Activated naive CD8-positive, alpha-beta T cell treated with anti-CD3 and anti-CD28 coated beads, Interleukin-2, amount 10 ng/mL, durations not matched to agents 7 days and 5 days (primary cell): ENCODE measurements at places on chromosomes 16 and 17.

DNA sequence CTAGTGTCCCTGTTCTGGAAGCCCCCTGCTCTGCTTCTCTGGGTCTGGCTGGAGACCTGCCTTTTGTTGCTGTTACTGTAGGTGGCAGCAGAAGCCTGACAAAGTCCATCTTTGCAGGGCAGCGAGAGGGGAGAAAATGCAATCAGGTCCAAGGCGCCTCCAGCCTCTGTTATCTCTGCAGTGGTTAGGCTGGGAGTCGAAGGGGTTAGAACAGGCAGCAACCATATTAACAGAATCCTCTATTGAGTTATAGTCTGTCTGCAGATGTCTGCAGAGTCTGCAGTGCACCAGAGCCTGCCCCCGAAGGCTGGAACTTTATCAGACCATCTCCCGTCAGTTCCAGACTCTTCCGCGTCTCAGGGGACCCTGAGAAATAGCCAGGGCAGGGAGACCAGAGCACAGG lies 404.9 kb upstream of the EEF2KMT start:
- no peak for DNase-seq

DNA sequence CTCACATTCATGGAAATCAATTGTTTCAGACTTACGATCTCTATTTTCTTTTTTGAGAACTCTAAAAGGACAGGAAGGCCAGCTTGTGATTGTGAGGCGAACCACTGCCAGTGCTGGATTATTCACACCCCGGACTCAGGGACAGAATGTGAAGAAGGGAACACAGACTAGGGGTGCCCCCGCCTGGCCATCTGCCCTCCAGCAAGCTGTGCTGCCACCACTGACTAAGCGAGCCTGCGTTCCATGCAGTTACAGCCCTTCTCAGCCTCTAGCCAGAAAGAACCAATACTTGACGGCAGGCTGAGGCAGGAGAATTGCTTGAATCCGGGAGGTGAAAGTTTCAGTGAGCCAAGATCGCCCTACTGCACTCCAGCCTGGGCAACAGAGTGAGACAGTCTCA lies 2.8 kb downstream of the HAGH start:
- DNase-seq, result no peak

DNA sequence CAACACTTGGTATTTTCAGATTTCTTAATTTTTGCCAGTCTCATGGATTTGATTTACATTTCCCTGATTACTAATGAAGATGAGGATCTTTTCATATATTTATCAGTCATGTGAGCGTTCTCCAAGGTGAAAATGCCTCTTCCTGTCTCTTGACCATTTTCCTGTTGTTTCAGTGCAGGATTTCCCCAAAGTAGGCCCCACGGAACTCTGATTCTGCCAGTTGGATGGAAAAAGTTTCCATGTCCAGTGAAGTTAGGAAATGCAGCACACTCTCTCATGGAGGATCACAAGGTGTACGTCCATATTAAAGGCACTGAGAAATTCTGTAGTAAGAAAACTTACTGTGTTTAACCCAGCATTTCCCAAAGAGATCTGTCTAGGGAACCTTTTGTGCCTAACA lies 16.5 kb upstream of the LIMD2 start:
- no peak for DNase-seq

- DNase-seq, result no peak
Measured at GRCh38 chr16:54317101-54317611, 30.6 kb upstream of the IRX3 start.

- DNase-seq, result no peak
Measured at GRCh38 chr17:68446626-68447041, 10.7 kb downstream of the WIPI1 start.

DNA sequence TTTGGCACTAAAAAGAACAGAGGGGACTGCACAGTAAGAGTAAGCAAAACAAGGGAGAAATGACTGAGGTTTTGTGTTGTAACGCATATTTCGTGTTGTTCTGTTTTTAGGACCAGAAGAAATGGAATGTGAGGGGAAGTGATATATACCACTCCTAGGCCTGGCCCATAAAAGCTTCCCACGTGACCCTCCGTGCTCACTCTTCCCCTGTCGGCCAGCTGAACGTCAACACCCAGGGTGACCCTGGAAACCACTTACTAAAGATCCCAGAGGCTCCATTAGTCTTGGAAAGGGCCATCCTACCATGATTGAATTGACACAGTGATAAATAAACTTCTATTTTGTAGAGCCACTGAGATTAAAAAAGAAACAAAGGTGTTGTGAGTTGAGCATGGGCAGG lies 79.8 kb downstream of the HELZ start:
- DNase-seq, result no peak

GRCh38 chr16:88195911-88196465 lies 186.8 kb upstream of the ZNF469 start:
- DNase-seq, result no peak

GRCh38 chr17:28725166-28725659 lies 820 bp downstream of the TLCD1 start:
- DNase-seq, result no peak

GRCh38 chr17:34741967-34742366 lies 162.6 kb downstream of the TMEM132E start:
- no peak for DNase-seq

DNA sequence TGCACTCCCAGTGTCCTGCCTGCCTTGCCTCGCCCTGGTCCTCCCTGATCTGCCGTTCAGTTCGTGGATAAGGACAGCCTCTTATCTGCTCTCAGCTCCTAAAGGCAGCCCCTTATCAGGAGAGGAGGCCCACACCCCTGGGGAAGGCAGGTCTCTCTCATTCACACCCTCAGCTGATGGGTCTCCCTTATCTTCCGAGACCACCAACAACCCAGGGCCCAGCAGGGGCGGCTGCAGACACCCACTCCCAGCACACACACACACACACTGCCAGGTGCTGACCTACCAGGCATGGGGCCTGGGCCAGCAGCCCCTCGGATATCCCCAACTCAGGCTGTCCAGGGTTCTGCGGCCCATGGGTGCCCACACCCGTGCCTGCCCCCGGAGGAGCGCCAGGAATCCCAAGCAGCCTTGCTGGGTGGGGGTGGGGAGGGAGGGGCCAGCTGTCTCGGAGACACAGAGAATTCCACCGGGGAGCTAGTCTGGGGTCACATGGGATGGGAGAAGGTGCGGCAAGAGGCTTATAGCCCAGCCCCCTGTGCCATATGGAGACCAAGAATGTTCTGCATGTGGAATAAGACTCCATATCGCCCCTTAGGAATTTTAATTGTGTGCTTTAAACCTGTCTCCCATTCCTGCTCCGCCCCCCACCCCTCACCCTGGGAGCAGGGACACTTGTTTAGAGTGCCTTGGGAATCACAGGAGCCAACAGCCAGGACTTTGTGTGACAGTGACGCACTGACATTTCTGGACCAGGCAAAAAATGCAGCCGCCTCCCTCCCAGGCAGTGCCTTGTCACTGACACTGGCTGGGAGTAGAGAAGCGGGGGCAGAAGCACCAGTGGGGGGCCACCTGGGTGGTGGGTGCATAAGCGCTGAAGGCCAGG lies 41.9 kb upstream of the EMP2 start:
- DNase-seq, result no peak

DNA sequence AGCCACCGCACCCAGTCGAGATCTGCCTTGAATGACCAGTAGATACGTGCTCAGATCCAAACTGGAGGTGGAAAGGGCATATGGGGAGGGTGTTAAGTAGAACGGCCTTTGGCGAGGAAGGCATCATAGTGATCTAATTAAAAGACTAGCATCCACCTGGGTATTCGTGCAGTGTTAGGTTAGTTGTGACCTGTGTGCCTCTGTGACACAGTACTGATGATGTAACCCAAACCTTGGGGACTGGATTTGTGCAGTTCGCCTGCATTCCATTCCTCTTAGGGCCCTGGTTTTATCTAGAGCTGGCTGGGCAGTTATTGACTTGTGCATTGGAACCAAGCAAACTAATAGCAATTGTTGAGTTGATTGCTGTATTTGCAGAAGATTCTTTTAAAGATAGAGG lies 47.9 kb downstream of the SNX29 start:
- DNase-seq, result no peak

- no peak for DNase-seq
Measured at GRCh38 chr17:8611619-8612298, 18.8 kb downstream of the MYH10 start.

GRCh38 chr16:89973654-89974335 lies 25.2 kb downstream of the DEF8 start:
- DNase-seq, result no peak
